ENCODE measurements at places on chromosomes 5 and 9.

DNA sequence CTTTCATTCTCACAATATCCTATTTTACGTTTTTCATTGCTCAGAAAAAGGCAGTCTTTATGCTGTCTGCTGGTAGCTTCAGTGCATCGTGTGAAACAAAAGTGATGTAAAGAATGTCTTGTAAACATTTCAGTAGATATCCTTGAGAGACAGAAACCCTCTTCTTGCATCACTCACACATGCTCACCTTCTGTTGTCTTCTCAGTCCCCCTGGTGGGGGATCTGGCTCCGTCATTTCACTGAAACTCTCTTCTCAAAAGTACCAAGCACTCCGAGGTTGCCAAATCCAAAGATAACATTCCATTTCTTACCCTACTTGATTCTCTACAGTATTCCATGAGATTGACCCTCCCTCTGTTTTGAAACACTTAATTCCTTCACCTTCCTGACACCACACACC, 46.1 kb upstream of the PCA3 start:
- no peak for DNase-seq

GRCh38 chr5:59795141-59795540, 98.4 kb downstream of the PDE4D start:
- DNase-seq, result no peak

DNA sequence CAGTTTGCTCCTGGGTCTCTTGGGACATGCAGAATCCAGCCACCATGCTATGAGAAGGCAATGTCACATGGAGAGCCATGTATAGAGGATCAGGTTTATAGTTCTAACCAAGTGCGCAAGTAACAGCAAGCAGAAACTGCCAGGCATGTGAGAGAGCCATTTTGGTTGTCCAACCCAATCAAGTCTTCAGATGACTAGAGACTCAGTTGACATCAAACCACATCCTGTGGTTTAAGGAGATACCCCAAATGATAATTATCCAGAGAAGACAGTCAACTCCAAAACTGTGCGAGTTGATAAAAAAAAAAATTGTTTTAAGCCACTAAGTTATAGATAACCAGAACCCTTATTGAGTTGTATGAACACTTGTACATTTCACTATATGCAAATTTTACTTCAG, 40.2 kb downstream of the TMEM232 start:
- DNase-seq, result no peak

DNA sequence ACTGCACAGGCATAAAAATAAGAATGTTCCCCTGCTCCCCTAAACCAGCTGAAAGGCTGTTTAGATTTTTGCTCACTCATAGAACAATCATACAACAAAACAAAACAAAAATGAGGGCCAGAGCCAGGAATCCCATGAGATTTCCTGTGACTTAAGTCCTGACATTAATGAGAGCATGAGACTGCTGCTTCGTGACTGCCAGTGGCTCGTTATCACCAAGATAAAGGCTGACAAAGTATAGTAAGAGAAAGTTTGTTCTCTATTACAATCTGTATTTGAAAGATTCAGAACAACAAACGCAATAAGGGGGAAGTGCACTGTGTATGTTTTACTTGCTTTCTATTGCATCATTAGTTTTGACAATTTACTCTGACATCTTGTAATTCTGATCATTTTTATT, 837.1 kb upstream of the C9orf72 start:
- DNase-seq, result no peak

GRCh38 chr5:150598821-150599273, 41.6 kb upstream of the SYNPO start:
- no peak for DNase-seq

DNA sequence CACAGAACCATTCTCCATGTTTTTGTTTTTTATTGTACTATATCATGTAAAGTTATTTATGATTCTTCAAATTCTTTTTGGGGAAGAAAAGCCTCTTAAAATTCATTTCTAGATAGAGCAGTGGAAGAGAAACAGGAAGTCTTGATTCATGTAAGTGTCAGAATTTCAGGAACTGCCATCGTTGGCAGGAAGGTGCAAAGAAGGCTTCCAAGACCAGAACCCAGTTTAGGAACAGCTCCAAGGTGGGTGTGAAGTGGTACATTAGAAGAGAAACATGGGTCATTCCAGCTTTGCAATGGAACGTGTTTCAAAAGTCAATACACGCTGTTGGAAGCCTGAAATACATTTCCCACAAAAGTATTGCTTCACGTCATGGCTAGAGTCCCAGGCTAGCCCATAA, 14.8 kb downstream of the SAXO1 start:
- DNase-seq, result no peak
